ENCODE measurements at places on chromosomes 3 and 15. TPM values are rescaled to one million over a fixed set of nuclear protein-coding genes. Genes with fewer than 3 reads are reported as not detected.

DNA sequence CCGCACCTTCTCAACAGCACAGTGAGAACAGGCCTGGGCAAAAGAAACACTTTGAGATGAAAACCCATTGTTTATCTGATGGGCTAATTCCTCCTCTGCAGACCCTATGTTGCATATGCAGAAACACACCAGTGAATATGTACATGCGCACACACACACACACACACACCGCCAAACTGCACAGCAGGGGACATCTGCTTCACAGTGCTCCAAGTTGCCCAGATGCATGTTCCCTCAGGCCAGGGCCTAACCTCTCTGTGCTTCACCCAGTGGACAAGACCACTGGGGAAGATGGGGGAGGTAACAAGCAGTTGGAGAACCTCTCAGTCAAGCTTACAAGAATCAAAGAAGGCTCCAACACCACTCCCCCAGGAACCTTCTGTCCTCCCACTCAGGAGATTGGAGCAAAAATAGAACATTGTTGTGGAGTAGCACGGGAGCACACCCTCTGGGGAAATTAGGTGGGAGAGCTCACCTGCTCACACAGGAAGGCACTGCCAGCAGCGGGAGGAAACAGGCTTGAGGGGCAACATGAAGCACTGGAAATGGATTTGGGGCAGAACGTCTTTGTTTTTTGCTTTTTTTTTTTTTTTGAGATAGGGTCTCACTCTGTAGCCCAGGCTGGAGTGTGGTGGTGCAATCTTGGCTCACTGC, 13.0 kb downstream of the HCN4 start:
- no peaks in the 10 kb centered on the region for H3K4me1 ChIP-seq
- no peaks in the 10 kb centered on the region for H3K36me3 ChIP-seq
- peaks cover 39% of the 10 kb centered on the region for H3K27me3 ChIP-seq

GRCh38 chr15:98840053-98840452, 167.5 kb downstream of the PGPEP1L start:
- no peaks in the 10 kb centered on the region for H3K27me3 ChIP-seq
- DNase-seq: no peak
- H3K4me3 ChIP-seq: no peak overlapping the region
- peaks cover 7% of the 10 kb centered on the region for H3K4me1 ChIP-seq

GRCh38 chr15:100877551-100877950, 2.1 kb upstream of the ALDH1A3 start:
- H3K27ac ChIP-seq: no peak overlapping the region
- H3K27me3 ChIP-seq: peaks cover 31% of the 10 kb centered on the region
- DNase-seq: no peak
- H3K36me3 ChIP-seq: no peaks in the 10 kb centered on the region
- no peak overlapping the region for H3K4me3 ChIP-seq

GRCh38 chr3:57061556-57061955, 1.1 kb downstream of the SPATA12 start:
- H3K27ac ChIP-seq: peak overlapping the region; percentile 77
- H3K36me3 ChIP-seq: no peaks in the 10 kb centered on the region
- H3K4me3 ChIP-seq: no peak overlapping the region
- DNase-seq: no peak
- peaks cover 53% of the 10 kb centered on the region for H3K4me1 ChIP-seq
- H3K27me3 ChIP-seq: no peaks in the 10 kb centered on the region

GRCh38 chr15:94306700-94307650, 75.6 kb downstream of the MCTP2 start:
- H3K36me3 ChIP-seq: no peaks in the 10 kb centered on the region
- no peak overlapping the region for H3K27ac ChIP-seq
- H3K4me3 ChIP-seq: no peak overlapping the region
- no peaks in the 10 kb centered on the region for H3K27me3 ChIP-seq
- H3K4me1 ChIP-seq: no peaks in the 10 kb centered on the region
- DNase-seq: no peak

GRCh38 chr3:63814237-63814636, 4.9 kb upstream of the C3orf49 start:
- no peak for DNase-seq
- no peaks in the 10 kb centered on the region for H3K27me3 ChIP-seq
- no peaks in the 10 kb centered on the region for H3K36me3 ChIP-seq
- no peak overlapping the region for H3K4me3 ChIP-seq
- H3K27ac ChIP-seq: no peak overlapping the region

DNA sequence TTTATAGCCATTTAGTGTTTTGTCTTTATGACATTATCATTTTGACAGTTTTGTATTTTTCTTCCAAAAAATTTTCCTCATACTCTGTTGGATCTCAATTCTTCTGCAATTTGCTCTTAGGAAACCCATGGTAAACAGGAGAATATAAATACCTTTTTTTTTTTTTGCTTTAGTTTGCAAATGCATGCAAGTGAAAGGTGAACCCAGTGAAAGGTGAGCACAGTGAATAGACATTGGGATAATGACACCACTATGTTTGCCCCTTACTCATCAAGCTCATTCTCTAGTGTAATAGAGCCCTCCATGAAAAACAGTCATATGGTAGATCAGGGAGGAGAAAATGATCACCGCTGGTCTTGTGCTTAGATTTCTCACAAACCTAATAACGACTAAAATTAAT, 59.0 kb upstream of the TRPC1 start:
- DNase-seq: no peak
- H3K4me1 ChIP-seq: no peaks in the 10 kb centered on the region
- H3K27me3 ChIP-seq: no peaks in the 10 kb centered on the region
- no peaks in the 10 kb centered on the region for H3K36me3 ChIP-seq
- no peak overlapping the region for H3K4me3 ChIP-seq
- H3K27ac ChIP-seq: no peak overlapping the region

DNA sequence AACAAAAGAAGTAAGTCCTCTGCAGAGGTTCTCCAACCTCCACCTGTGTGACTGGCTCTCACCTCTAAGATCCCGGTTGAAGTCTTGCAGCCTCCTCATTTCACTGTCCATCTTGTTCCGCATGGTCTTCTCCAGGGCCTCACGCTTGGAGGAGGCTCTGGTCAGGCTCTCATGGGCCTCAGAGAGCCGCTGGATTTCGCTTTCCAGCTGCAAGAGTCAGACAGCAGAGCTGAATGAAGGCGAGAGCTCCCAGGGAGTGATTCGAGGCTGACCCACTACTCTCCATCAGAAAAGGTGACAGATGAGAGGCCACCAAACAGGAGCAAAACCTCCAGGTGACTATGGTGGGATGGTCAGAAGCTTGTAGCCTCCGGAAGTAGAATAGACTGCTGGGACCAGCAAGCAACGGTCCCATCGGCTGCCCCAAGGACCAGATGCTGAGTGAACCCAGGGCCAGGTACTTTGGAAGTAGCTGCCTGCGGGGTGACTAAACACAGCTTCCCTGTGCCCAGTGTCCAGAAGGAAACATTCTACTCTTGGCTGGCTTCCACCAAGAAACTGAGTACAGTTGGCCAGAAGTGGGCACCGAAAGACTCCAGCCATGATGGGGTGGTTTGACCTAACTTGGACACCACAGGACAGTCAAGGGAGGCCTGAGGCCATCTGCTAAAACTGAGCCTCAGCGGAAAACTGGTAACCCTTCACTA, 7.9 kb downstream of the AMOTL2 start:
- H3K36me3 ChIP-seq: peaks cover 82% of the 10 kb centered on the region
- no peaks in the 10 kb centered on the region for H3K27me3 ChIP-seq
- DNase-seq: peak; percentile 34
- peak overlapping the region; percentile 24 for H3K27ac ChIP-seq
- H3K4me3 ChIP-seq: no peak overlapping the region
- peaks cover 100% of the 10 kb centered on the region for H3K4me1 ChIP-seq

DNA sequence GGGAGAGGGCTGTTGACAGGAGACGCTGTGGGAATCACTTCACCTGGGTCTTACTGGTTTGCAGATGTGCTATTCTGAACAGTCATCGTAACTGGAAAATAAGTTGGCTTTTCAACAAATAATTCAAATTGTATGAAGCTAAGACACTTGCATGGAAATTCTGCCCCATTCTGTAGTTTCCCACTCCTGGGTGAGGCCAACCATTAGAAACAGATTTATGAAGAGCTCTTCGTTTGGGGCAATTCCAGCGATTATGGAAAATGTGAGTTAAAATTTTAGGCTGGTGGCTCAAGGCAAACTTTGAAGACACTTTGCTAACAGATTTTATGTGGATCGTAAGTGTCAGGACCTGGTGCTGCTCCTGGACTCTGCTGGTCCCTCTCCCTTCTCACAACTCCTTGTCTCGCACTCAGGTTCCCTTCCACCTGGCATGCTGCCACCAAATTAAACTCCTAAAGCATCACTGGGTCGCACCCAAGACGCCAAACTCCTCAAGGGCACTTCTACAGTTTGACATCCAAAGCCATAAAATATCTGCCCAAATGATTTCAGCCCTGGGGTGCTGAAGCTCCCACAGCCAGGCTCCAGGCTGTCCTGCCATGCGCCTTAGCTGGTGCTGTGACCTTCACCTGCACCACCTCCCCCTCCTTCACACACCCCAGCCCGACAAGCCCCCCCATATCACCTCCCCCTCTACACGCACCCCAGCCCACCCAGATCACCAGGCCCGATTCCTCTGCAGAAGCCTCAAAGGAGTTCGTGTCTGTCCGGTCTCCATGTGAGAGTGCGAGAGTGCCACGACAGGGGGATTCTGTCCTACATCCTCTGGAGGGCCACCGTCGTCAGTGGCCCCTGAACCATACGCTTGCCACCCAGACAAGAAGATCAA, 138.4 kb downstream of the NSMCE3 start:
- no peaks in the 10 kb centered on the region for H3K36me3 ChIP-seq
- H3K27ac ChIP-seq: no peak overlapping the region
- H3K4me1 ChIP-seq: no peaks in the 10 kb centered on the region
- H3K27me3 ChIP-seq: peaks cover 17% of the 10 kb centered on the region
- DNase-seq: peak; percentile 37

GRCh38 chr3:156016902-156017301, 103.5 kb upstream of the KCNAB1 start:
- no peak for DNase-seq
- no peak overlapping the region for H3K4me3 ChIP-seq
- no peaks in the 10 kb centered on the region for H3K27me3 ChIP-seq
- no peaks in the 10 kb centered on the region for H3K36me3 ChIP-seq

DNA sequence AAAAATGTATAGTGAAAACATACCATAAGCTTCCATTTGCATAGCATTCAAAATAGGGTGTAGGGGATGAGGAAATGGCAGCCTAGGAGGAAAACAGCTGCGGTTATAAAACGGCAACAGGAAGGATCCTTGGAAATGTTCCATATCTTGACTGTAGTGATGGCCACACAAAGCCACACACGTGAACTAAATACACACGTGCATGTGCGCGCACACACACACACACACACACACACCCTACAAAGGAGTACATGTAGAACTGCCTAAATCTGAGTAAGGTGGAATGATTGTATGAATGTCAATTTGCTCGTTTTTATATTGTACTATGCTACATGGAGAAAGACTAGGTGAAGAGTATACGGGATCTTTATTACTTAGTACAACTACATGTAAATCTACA, 3.9 kb upstream of the IREB2 start:
- no peak for DNase-seq
- peaks cover 14% of the 10 kb centered on the region for H3K4me1 ChIP-seq
- no peak overlapping the region for H3K27ac ChIP-seq
- peaks cover 9% of the 10 kb centered on the region for H3K27me3 ChIP-seq
- H3K36me3 ChIP-seq: no peaks in the 10 kb centered on the region

DNA sequence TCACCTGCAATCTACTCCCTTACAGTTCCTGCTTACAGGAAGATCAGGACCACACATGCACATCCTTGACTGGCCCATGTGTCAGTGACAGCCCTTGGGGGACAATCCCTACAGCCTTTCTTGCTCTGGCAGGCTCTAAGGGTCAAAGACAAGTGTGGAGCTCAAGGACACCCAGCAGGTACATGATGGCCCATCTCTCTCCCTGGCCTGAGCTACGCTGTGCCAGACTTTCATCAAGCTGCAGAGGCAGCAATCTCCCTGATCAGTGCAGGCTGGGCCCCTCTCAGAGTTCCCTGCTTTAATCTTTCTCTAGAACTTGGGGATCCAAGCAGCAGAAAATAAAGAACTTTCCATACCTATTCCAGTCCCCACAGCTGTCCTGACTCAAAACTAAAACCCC, 2.6 kb downstream of the SEMA7A start:
- H3K4me1 ChIP-seq: peaks cover 29% of the 10 kb centered on the region
- H3K36me3 ChIP-seq: no peaks in the 10 kb centered on the region
- H3K27me3 ChIP-seq: peaks cover 23% of the 10 kb centered on the region
- H3K4me3 ChIP-seq: no peak overlapping the region

- H3K36me3 ChIP-seq: no peaks in the 10 kb centered on the region
- no peak for DNase-seq
- no peaks in the 10 kb centered on the region for H3K27me3 ChIP-seq
- no peak overlapping the region for H3K27ac ChIP-seq
- peaks cover 6% of the 10 kb centered on the region for H3K4me1 ChIP-seq
Measured at GRCh38 chr15:62648954-62649353, 393.6 kb upstream of the TPM1 start.

GRCh38 chr15:29452881-29453731, 183.5 kb upstream of the NSMCE3 start:
- H3K27ac ChIP-seq: no peak overlapping the region
- peak; percentile 48 for DNase-seq
- H3K4me1 ChIP-seq: no peaks in the 10 kb centered on the region

ALDH1A3 gene
- total RNA-seq: 8.1 TPM

TSPAN3 gene
- 102 TPM for total RNA-seq

PRSS50 gene
- not detected for total RNA-seq

PODXL2 gene
- 11.1 TPM for total RNA-seq

GRAMD1C gene
- total RNA-seq: 25.5 TPM

MKRN2OS gene
- total RNA-seq: 1.9 TPM

SHF gene
- 5.4 TPM for total RNA-seq

KBTBD12 gene
- not detected for total RNA-seq
